ENCODE measurements at places on chromosomes 7 and 10.

DNA sequence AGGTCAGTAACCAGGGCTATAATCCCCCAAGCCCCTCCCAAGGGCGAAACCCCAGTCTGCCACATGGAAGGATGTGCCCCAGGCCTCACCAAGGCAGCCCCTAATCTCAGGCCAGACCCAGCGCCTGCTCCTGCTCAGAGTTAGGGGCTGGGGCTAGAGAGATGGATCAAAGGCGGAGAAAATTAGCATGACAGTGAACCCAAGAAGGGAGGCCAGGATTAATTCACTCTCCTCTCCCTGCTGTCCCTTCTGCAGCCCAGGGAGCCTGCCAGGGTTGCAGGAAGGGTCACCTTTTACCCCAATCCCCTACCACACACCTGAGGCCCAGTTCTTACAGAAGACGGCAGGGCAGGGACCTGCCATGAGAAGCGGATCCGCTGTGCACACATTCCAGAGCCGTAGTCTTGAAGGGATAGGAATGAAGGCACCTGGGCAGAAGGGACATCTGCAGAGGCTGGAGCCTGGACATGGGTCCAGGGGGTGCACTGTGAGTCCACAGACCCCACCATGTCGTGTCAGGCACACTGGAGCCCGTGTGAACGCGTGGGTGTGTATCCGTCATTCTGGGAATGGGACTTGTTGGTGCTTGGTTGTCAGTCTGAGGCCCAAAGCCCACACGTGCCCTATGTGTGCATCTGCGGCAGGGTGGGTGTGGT, 11.9 kb upstream of the ZMIZ1 start:
- DNase-seq = no peak

DNA sequence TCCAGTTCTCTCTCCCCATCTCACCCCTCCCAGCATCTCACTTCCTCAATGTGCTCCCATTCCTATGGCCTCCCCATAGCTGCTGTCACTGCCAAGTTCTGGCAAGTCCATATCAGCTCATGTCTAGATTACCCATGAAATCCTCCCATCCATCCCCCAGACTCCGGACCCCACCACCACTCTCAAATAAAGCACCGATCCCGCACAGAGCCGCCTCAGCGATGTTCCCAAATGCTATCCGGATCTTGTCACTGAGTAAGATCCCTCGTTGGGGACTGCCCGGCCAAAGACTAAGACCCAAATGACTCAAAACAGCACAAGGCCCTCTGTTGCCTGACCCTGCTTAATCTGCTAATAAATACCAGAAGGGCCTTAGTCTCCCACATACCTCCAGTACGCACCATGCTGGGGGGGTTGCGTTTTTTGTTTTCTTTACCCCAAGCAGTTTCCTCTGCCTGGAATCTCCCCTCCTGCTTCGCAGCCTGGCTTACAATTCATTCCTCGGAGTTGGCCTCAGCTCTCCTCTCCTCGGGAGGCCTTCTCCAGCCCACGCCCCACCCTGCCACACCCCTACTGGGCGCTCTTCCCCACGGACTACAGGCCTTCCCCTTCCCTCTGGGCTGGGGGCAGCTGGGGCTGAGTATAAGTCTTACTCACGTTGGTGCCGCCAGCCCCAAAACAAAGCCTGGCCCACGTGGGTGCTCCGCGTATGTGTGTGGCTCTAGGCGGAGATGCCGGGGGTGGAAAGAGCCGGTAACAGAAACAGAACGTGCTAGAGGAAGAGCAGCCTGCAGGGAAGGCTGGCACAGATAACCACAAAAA, 1.8 kb upstream of the DUSP5 start:
- DNase-seq = peak; percentile 52

DNA sequence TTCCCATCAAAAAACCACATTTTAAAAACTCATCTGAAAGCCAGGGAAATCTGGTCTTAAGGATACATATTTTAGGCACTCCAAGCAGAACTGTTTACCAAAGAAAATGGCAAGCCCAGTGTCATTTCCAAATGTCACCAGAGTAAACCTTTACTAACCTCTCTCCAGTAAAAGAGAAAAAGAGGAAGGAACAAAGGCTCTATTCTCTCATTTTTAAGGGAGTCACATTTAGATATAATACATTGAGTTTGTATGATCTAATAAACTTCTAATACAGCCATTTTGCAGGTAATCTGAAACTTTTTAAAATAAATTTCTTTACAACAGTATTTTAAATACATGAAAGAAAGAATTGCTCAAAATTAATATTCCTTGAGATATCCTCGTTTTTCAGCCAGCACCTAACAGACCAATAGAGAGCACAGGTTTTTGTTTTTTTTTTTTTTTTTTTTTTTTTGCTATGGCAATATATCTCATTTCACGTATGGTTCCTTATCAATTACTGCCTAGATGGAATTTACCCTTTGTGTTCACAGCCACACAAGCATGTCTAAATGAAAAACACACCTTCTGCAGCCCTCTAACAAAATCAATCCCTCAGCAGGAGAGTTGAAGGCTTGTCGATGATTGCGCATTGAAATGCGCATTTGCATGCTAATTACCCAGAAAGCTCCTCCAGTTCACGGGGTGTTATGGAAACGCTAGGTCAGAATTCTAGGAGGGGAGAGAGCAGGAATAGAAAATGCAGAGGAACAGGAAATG, 39.8 kb upstream of the MSRB2 start:
- no peak for DNase-seq

DNA sequence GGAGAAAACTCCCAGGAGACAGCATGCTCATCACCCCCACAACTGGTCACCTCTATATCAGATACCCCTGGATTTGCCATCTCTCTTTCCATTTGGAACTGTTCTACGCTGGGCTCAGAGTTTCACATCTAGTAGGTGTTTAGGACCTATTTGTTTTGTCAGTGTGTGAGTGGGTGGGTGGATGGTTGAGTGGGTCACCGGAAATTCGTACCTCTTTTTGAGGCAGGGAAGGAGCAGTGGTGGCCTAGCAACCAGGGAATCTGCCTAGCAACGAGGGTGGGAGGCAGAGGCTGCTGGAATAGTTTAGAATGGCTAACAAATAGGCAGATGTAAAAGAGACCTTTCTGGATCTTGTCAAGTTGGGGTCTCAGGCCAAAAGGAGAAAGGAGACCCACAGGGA, 23.2 kb upstream of the SLF2 start:
- no peak for DNase-seq

DNA sequence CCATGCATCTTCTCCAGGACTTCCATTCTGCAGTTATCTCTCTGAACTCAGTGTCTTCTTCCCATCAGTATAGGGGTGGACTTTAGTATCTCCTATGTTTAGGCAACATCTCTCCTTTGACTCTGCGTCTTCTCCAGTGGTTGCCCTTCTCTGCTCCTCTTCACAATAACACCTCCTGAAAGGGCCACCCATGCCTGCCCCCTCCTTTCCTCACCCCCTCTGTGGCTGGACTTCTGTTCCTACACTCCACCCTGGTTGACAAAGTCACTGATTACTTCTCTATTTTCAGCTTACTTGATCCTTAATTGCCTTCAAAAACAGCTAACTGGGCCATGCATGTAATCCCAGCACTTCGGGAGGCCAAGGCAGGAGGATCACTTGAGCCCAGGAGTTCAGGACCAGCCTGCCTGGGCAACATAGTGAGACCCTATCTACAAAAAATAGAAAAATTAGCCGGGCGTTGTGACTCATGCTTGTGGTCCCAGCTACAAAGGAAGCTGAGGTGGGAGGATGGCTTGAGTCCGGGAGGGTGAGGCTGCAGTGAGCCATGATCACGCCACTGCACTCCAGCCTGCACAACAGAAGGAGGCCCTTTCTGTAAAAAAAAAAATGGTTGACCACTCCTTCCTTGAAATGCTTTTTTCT, 13.7 kb downstream of the SRGN start:
- no peak for DNase-seq

- no peak for DNase-seq
These were observed 15.4 kb upstream of the TBRG4 start for GRCh38 chr7:45126920-45127319.

- no peak for DNase-seq
These were observed 300.2 kb downstream of the NEBL start for GRCh38 chr10:20596911-20597310.

GRCh38 chr7:140433396-140433795, 29.5 kb downstream of the RAB19 start:
- no peak for DNase-seq

GRCh38 chr7:46811529-46811928, 770.4 kb downstream of the TNS3 start:
- DNase-seq = no peak

DNA sequence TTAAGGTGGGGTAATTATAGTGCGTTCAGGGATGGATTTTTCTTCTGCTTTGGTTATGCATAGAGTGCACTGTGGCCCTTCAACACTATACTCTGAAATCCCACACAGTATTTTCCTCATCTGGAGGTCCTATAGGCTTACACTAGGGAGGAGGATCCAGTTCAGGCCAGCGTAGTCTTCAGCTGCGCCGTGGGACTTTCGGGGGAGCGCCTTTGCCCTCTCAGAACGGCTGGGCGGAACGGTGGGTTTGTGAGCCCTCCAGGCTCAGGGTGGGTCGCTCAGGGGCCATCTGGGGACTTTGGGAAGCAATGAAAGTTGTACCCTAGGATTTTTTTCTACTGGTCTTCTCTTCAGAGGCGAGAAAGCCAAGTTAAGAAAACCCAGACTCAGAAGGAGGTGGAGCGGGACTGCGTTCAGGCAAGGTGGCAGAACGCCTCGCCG, 652 bp upstream of the VPS26A start:
- DNase-seq = no peak

DNA sequence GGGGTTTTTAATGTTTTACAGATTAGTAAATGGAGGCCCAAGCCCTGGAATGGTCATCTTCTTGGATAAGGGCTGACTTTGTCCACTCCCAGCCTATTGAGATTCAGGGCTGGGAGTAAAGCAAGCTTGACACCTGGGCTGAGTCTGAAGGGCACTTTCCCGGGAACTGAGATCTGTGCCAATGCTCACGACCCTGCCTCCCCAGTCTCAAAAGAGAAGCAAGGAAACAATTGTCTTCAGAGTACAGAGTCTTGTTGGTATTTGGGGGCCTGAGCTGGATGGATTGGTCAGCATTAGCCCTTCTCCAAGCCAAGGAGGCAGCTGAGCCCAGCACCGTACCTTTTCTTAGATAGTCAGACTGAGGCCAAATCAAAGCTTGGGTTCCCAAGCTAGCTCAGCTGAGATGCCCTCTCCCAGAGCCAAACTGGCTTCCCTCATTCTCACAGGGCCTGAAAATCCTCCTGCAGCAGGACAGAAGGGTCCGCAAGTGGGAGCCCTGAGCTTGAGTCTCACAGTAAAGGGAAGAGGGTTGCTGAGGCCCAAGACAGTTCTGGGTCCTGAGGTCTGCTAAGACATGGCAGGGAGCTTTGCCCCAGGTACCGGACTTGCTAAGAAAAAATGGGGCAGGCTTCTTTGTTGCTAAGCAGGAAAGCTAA, 3.7 kb downstream of the DDIT4 start:
- DNase-seq = no peak

GRCh38 chr7:135991322-135991721, 14.2 kb upstream of the MTPN start:
- DNase-seq = no peak

GRCh38 chr10:22723343-22723779, 9.0 kb upstream of the PIP4K2A start:
- DNase-seq = no peak

- no peak for DNase-seq
These were observed 38.2 kb upstream of the CCSER2 start for GRCh38 chr10:84290235-84290634.

DNA sequence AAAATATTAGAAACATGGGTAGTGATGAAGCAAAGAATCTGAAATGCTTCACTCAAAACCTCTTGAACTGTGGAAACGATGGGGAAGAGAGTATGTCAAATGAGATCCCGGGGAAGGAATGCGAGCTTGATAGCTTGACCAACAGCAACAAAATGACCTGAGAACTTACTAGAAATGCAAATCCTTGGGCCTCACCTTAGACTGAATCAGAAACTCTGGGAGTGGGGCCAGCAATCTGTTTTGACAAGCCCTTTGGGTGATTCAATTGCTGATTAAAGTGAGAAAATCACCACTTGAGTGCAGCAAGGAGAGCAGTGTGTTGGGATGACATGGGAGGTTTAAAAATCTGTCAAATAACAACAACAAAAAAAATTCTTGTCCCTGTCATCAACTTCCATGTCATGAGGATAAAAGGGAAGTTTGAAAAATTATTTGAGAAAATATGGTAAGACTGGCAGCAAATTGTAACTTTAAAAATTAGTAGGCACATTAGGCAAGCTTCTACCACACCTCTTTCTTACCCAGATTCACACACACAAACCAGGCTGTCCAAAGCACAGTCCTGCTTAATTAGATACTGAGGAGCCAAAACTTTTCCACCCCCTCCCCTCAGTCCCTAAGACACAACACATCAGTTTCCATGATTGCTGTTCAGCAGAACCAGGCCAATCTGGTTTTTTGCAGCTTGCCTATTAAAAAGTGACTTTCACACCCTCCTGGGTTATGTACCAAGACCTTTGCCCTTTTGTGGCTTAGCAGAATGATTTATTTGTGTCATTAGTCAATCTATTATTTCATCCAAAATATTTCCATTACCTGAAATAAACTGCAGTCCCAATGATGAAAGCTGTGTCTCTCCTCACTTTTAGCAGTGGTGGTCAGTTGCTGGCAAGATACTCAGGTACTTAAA, 15.6 kb downstream of the CALCR start:
- DNase-seq = no peak

- no peak for DNase-seq
These were observed 143.1 kb upstream of the GDF10 start for GRCh38 chr10:47156873-47157272.

DNA sequence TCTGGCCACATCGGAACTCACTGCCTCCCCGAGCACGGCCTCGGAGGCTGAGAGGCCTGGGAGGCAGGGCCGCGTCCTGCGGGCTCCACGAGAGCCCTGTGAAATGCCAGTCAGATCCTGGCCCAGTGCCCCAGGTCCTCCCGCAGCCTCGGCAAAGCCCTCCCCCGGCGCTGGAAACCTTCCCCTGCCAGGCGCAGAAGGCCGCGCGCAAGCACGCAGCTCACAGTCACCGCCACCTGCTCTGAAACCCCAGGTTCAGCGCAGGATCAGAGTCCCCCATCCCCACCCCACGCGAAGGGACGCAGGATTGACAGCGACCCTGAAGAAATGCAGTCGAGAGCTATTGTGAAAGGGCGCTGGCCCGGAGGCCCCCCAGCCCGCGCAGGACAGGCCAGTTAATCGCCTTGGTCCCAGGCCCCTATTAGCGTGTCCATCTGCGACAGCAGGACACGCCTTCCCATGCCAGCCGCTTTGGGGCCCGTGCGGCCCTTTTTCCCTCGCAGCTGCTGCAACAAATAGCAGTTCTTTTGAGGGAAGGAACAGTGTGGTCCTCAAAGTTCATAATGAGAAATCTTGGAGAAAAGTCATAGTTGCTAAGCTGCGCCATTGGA, 13.5 kb upstream of the EGFR start:
- DNase-seq = no peak

DNA sequence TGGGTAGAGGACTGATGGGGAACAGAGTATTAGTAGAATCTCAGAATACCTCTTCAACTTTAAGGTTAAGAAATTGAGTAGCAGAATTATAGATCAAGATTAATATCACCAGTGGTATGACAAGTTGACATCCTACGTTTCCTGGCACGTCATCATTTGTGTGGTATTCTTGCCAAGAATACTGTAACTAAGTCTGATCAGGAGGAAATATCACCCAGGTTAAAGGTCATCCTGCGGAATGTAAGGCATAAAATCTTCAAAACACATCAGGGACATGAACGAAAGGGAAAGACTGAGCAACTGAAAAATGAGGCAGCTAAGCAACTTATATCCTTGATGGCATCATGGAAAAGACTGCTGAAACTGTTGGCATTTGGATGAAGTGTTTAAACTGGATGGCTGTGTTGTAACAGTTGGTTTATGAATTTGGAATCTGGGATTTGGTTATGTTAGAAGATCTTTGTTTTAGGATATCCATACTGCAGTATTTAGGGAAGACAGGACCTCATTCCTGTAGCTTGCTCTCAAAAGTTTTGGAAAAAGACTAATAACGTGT, 86.1 kb downstream of the TRIM24 start:
- DNase-seq = no peak

Measured in stimulated activated CD4-positive, alpha-beta T cell treated with anti-CD3 and anti-CD28 coated beads, Interleukin-15, amount 100 ng/mL, for 48 hours (primary cell).